ENCODE measurements at places on chromosomes 16 and 17. TPM values are rescaled to one million over a fixed set of nuclear protein-coding genes. Genes with fewer than 3 reads are reported as not detected.

DNA sequence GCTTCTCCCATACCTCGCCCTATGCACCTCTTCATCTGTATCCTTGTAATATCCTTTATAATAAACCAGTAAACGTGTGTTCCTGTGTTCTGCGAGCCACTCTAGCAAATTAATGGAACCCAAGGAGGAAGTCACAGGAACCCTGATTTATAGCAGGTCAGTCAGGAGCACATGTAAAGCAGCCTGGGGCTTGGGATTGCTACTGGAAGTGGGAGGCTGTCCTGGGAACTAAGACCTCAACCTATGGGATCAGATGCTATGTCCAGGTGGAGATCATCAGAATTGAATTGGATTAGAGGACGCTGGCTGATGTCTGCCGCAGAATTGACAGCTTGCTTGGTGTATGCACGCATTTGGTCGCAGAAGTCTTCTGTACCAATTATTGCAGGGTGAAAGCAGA is 15.7 kb downstream of the WNT3 start:
- DNase-seq, result no peak

DNA sequence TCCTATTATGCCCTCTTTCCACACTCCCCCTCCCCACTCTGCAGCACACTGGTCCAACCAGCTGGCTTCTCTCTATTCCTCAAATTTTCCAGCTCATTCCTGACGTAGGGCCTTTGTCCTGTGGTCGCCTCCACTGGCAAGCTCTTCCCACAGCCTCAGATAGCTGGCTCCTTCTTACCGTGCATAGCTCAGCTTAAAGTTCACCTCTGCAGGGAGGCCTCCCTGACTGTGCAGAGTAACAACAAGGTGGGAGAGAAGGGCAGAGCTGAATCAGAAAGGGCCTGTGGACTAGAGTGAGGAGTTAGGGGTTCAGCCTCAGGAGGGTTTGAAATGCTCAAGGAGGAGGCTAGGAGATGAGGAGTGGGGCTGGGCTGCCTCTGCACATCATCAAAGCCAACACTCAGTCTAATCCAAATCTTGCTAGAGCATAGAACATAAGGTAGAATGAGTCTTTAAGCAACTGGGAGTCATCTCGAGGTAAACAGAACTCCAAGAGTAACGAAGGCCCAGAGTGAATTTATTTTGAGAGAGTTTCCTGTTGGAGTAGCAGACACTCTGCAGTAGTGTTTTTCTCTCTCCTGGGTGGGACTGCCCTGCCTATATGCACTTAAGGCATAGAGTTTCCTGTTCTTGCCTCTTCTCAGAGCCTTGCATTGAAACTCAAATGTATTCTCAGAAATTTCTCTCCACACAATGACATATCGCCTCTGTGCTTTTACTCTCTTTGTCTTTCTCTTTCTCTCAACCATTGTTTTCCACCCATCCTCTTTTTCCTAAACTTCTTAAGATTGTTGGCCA is 19.4 kb downstream of the SPPL2C start:
- DNase-seq, result no peak

- no peak for DNase-seq
Observed at GRCh38 chr16:50007744-50008143, 17.3 kb upstream of the CNEP1R1 start.

DNA sequence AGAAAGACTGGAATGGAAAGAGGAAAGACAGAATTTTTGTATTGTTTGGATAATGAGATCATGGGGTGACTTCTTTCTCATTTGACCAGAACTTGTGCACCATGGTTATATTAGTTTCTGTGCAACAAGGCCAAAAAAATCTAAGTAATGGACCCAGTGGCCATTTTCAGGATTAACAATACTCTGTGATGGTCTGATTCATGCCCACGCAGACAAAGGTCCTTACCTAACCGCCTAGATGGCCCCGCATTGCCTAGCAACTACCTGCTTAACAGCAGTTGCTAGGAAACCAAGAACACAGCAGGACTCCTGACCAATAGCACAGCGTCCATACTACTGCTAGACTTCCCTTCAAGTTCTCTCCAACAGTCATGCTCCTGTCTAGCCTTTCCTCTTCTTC is 22.4 kb downstream of the MIS12 start:
- peak; percentile 47 for DNase-seq

The BTBD17 gene
- not detected for total RNA-seq

The CCL4L2 gene
- not detected for total RNA-seq

- DNase-seq, result no peak
Observed at GRCh38 chr17:62186841-62187240, 121.8 kb upstream of the MED13 start.

The VAT1L gene
- 53.7 TPM for total RNA-seq
